ENCODE measurements at places on chromosomes 4 and X. TPM values are rescaled to one million over a fixed set of nuclear protein-coding genes. Genes with fewer than 3 reads are reported as not detected.

DNASE1L1 gene
- 58.9 TPM for total RNA-seq

DNA sequence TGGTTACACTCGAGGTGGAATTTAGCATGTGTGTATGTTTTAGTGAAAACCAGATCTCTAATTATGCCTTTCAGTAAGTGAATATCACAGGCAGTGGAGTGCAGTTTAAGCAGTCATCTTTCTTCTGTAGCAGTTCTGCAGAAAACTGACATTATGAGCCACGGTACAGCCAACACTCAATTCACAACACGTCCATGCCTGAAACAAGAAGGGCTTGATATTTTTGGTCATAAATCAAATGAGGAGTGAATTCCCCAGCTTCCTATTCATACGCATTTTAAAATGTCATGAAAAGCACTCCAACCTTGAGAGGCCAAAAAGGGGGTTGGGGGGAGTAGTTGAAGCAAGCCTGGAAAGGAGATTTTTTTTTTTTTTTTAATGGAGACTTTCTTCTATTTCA is 316.7 kb downstream of the ARHGAP10 start:
- DNase-seq, result no peak

ZBTB33 gene
- total RNA-seq, result 20.0 TPM

- no peak for DNase-seq
Measured at GRCh38 chr4:75948822-75949444, 8.1 kb upstream of the NAAA start.

GRCh38 chr4:118340109-118340508 is 12.7 kb downstream of the PRSS12 start:
- no peak for DNase-seq

- no peak for DNase-seq
Measured at GRCh38 chr4:97013711-97014110, 1129.6 kb downstream of the STPG2 start.

GRCh38 chr4:75821966-75822365 is 80.3 kb downstream of the PPEF2 start:
- no peak for DNase-seq

- DNase-seq, result no peak
Measured at GRCh38 chr4:86366920-86367319, 7.1 kb upstream of the MAPK10 start.

- DNase-seq, result no peak
Measured at GRCh38 chr4:170138580-170139194, 48.9 kb upstream of the AADAT start.

DNA sequence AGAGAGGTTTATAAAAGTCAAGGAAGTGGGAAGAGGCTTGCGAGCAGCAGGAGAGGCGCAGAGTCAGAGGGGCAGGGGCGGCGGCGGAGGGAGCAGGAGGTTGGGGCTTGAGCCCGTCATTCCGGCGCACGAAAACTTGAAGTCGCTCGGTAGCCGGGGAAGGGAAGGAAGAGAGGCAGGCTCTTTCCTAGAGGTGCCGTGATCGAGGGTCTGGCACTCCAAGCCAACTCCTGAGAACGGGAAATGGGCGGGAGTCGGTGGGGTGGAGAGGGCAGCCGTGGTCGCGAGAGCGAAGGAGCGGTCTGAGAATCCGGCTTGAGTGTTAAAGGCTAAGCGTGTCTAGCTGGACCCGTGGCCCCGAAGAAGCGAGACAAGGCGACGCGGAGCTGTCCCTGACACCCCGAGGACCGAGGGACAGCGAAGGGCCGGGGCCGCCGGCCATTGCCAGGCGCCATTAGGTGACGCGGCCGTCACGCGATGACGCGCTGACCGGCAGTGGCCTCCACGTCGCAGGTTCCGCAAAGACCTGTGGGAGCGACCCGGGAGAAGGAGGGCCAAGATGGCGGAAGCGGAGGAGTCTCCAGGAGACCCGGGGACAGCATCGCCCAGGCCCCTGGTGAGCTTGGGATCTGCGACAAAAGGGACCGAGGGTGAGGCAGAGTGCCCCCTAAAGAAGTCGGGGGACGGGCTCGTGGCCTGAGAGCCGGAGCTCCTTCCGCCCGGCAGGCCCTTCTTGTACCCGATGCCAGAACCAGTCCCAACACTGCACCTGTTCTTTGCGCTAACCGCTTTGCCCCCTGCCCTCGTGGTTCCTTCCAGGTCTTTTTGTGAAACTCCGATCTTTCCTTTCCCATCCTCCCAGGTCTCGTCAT is at the start of gene YIPF6:
YIPF6 (plus strand) TSS at position 544 of the 872 bp plus-strand sequence; CDS start at position 560, 16 bp downstream.
- peak; percentile 89 for DNase-seq

DNA sequence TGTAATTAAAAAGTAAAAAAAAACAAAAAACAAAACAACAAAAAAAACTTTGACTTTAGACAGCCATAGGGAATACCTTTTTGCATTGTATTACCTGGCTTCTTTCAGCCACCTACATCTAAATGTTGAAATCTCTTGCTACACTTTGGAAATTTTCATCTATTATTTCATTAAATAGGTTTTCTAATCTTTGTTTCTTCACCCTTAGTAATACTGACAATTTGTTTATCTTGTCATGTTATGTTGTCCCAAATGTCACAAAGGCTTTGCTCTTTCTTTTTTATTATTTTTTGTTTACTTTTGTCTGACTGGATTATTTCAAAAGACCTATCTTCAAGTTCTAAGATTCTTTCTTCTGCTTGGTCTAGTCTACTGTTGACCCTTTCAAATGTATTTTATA is 7.5 kb downstream of the PF4 start:
- no peak for DNase-seq

DNA sequence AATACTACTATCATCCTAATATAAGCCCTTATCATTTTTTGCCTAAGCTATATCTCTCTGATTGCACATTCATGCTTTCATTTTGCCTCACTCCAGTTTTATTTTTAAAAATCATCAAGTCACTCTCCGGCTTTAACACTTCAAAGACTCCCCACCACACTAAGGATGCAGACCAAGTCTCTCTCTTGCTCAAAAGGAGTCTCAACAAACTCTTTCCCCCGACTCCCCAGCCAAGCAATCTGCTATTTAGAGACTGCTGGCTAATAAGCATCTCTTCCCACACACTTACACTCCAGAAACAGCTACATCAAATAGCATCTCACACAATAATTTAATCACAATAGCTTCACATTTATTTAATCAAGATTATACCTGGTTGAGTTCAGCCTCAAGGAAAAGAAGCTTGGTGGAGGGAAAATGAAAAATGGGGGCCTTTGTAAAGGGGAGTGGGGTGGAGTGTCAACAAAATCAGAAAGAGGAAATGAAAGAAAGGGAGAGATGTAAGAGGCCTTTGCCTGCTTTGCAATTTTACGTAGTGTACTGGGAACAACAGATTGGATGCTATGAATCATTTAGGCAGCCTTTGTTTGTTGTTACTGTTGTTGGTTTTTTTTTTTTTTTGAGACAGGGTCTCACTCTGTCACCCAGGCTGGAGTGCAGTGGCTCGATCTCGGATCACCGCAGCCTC is 104.1 kb upstream of the MCF2 start:
- no peak for DNase-seq

TMEM175 gene
- total RNA-seq, result 13.8 TPM

- no peak for DNase-seq
Measured at GRCh38 chrX:121208563-121208962, 161.2 kb downstream of the GLUD2 start.

TLR6 gene
- 7.4 TPM for total RNA-seq

DNA sequence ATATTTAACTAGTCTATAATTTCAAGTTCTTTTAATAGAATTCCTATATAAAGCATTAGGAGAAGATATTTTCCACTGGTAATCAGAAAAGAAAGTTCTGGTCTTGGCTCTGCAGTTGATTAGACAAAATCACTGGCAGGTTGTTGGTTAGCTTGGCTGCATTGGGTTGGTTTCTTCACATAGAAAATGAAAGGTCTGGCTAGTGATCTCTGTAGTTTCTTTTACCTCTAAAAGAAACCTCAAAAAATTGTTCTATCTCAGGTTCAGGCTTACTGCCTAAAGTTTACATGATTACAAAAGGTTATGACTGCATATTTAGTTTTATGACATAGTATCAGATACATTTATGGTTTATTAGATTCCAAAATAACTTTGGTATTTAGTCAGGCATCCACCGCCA is 95.8 kb upstream of the NAP1L5 start:
- no peak for DNase-seq

SPANXC gene
- not detected for total RNA-seq

DNA sequence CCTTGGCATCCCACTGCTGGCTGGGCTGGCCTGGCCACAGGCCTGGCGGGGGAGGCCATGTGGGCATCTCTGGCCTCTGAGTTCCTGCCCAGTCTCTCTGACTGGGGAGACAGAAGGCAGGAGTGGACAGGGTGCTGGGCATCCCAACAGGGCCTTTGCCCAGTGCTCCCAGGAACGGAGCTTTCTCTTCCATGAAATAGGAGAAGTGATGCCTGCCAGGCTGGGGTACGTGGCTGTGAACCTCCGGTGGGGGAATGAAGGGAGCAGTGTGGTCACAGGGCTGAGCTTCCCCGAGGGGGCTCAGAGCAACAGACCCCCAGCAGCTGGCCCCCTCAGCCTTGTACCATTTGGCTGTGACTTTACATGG is 40.4 kb upstream of the HMX1 start:
- DNase-seq, result peak; percentile 6

GRCh38 chr4:93658443-93658842 is 170.1 kb upstream of the ATOH1 start:
- no peak for DNase-seq
